ENCODE measurements at places on chromosomes 4 and X. TPM values are rescaled to one million over a fixed set of nuclear protein-coding genes. Genes with fewer than 3 reads are reported as not detected.

DNA sequence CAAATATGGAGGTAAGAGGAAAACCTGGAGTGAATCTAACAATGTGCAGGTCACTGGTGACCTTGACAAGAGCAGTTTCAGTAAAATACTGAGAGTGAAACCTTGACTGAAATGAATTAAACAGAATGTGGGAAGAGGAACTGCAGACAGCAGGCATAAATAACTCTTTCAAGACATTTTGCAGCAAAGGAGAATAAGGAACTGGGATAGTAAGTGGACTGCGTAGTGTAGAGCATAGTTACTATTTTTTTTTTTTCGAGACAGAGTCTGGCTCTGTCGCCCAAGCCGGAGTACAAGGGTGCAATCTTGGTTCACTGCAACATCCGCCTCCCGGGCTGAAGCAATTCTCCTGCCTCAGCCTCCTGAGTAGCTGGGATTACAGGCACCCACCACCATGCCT lies 24.0 kb downstream of the RBMX start:
- no peak for DNase-seq

DNA sequence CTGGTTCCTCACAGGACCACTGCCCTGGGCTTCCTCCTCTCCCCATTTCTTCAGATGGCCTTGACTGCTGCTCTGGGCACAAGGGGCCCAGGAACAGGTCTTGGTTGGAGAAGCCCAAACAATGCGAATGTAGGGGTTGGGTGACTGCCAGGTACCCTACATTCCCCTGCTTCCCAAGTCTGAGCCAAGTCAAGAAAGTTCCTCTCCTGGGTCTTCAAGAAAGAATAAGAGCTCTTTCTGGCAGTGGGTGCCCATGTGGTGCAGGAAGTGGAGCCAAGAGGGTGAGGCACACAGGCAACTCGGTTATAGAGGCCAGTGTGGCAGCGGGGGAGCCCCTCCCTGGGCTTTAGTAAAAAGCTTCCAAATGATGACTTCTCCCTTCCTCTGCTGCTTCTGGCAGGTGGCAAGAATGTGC lies 2.7 kb downstream of the SLC34A2 start:
- no peak for DNase-seq

- no peak for DNase-seq
Observed at GRCh38 chr4:52096048-52096447, 44.9 kb downstream of the SPATA18 start.

DNA sequence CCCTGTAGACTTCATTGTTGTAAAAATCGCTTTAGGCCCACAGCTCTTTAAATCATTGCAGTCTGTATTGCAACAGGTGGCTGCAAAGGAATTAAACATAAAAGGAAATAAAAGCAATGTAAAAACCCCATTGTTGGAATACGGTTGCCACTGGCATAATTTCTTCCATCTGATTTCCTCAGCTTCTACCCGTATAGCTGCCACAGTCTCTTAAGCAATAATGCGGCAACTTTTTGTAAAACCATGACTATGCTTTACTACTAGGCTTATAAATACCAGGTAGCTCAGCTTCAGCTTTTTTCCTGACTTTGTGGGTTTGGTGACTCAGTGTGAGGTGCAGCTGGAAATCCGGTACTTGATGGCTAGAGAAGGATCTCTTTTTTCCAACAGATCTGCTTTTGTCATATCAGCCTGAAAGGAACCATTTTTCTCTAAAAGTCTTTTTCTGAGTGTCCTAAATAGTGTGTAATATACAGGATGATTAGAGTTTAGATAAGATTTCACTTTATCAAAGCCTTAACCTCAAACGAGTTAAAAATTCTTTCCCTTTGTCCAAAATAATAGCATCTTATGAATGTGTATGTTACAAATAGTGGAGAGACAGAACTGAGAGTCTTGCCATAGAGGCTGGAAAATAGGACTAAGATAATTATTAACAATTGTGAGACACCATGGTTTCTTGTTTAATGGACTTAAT lies 268.0 kb downstream of the ADGRL3 start:
- DNase-seq = no peak

GRCh38 chrX:129773649-129774458 lies 5.9 kb upstream of the SASH3 start:
- no peak for DNase-seq

- DNase-seq = no peak
Observed at GRCh38 chrX:74133156-74133796, 170.7 kb upstream of the ZCCHC13 start.

- no peak for DNase-seq
Observed at GRCh38 chrX:24561121-24561520, 86.0 kb downstream of the PCYT1B start.

DNA sequence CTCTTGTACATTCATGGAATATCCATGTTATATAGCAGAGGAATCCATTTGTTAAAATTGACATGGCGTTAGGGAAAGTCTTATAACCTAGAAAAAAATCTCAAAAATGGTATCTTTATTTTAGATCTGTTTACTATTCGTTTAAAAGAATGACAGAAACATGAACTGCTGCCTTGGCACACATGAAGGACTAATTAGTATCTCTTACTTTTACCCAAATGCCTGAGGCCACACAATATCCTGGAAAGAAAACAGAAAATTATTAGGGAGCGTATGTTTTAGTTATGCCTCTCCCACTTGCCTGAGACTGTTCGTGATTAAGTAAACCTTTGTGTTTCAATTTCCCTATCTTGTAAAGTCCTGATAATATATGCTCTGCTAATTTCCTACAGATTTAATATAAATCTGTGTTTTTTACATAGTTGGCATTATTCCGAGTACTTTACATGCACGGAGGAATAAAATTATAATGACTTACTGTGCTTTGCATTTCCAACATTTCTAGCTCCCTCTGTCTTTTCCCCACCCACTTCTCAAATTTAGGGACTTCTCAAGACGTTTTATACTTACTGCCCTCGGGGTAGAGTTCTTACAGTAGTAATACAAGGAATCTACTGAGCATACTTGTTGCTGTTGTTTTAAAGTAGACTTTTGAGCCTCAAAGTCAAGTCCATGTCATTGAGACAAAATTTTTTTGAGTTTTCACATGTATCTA lies 147.3 kb downstream of the VEGFC start:
- DNase-seq = no peak

DNA sequence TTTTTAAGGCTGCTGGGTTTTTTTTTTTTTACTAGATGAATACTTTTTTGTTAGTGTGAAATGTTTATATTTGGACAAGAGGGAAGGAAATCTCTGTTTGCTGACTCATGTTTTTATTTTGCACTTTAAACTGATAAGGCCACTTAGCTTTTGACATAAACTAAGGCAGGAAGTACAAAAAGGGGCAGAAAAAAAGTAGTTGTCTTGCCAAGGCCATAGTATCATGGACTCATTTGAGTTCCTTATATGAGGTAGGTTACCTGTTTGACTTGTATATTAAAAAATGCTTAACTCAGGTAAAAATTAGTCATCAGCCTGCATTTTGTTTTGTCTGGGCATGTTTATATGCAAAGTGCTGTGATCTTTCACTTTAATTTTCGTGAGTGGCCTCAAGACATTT lies 26.0 kb downstream of the SMAD1 start:
- DNase-seq = no peak

DNA sequence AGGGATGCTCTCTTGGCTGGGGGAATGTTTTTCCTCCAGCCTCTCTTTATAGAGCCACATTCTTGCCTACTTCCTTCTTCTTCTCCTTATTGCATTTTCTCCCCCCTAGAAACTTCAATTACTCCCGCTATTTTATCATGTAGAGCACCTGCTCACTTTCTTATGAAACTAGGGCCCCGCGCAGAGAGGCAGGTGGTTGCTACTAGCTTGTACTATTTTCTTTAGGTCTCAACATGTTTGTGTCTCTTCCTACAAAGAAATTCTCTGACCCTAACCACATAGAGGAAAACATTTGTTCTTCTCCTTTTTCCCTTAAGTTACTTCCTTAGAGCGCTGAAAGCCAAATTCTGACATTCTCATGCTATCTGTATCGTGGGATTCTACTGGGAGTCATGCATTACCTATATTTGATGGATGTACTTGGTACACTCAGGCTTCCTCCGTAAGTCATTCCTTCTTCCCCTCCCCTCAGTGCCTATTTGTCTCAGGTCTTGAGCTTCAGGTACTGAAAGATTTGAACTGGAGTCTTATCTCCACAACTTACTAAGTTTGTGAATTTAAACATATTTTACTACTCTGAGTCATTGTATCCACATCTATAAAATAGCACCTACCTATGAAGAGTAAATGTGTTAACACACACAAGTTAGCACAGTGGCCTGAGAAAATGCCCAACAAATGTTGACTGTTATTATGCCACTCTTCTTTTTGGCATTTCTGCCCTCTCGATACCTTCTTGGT lies 159.1 kb upstream of the LEF1 start:
- no peak for DNase-seq

DNA sequence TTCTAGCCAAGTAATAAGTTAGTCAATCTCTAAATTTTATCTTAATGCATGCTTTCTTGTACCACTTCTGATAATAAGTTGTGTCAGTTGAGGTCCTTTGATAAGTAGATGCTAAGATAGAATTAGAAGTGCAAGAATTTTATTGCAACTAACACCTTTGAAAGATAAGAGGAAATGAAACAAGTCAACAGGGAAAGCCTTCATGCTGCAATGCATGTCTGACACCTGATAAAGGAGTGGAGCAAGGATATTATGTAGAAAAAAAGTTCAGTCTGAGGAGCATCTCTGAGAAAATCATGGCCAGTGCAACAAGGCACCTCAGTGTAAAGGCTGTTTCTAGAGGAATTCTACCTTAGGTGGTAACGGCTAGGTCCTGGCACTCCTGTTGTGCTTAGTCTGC lies 210.7 kb upstream of the PPP1R2C start:
- no peak for DNase-seq

GRCh38 chrX:362351-362750 lies 24.4 kb downstream of the PPP2R3B start:
- DNase-seq = no peak

GRCh38 chr4:145019346-145019745 lies 78.7 kb downstream of the ANAPC10 start:
- DNase-seq = no peak

DNA sequence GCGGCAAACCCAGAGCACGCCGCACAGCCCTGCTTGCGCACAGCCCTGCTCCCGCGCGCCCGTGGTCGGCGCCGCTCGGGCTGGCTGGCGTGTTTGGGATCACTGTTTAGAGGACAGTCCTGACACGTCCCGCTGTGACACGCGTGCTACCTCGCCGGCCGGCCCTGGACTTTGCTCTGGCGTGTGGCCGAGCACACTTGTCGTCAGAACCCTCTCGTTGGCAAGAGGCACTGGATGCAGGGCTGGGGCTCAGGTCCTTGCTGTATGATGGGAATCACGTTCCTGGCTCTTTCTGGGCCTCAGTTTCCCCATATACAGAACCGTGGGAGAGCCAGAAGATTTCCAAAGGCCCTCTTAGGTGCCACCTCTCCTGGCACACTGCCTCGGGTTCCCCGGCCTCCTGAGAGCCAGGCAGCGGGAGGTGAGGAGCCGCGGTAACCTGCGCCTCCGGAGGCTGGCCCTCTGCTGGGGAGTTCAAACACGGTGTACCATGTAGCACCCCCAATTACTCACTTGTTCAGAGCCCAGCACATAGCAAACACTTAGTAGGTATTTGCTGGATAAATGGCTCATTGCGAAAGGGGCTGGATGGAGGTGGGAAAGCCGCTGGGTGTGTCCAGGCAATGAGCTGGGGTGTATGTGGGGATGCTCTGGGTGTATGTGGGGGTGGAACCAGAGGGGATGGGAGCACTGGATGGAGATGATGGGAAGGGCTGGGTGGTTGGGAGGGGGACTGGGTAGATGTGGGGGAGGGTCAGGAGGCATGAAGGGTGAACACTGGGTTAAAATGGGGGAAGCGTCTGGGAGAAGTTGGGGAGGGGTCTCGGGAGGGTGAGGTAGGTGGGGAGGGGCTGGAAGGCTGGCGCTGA lies 76.6 kb downstream of the HTRA3 start:
- peak; percentile 40 for DNase-seq

GRCh38 chr4:118801895-118802575 lies 33.9 kb downstream of the SEC24D start:
- DNase-seq = no peak

- no peak for DNase-seq
Observed at GRCh38 chr4:88919056-88919455, 137.9 kb downstream of the FAM13A start.

GRCh38 chr4:955161-955921 lies 18.0 kb downstream of the DGKQ start:
- DNase-seq = peak; percentile 60

DNA sequence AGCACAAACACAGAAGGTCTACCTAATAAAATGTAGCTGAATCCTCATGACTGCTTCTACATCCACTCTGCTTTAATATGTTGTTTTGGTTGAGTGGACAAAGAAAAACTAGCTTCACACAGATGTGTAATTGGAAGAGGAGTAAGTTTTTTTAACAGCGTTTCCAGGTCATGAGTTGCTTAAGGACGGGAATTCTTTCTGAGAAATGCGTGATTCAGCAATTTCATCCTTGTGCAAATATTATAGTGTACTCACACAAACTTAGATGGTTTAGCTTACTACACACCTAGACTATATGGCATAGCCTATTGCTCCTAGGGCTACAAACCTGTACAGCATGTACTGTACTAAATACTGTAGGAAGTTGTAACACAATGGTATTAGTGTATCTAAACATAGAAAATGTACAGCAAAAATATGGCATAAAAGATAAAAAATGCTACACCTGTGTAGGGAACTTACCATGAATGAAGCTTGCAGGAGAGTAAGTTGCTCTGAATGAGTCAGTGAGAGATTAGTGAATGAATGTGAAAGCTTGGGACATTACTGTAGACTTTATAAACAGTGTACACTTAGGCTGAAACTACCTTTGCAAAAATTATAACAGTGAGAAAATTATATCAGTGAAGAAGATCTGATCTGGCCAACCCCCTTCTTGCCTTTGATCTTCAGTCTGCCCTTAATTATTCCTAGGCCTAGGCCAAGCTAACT lies 70.8 kb upstream of the IL15 start:
- DNase-seq = no peak

DNA sequence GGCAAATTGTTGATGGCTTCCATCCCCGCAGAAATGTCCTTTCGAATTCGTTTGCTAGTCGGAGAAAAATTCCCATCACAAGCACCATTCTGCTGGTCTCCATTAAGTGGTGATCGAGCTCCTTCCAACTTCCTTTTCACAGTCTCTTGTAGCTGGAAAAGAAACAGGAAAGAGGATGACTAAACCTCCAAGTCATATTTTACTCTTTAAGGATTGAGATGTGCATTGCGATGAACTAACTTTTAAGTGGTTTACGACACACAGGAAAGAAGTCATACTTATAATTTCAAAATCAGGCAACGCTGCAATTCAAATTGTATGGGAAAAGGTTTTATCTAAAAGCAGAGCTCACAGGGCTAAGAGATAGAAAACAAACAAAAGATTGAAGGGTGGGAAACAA lies 225.2 kb downstream of the MGST2 start:
- DNase-seq = no peak

The EOLA1 gene
- 14.4 TPM for total RNA-seq

The SOX3 gene
- not detected for total RNA-seq

The GJB1 gene
- not detected for total RNA-seq

The RXFP1 gene
- total RNA-seq = not detected

The ADH4 gene
- not detected for total RNA-seq

The TRIML2 gene
- not detected for total RNA-seq

The SRPK3 gene
- 4.6 TPM for total RNA-seq

The NAA10 gene
- total RNA-seq = 113 TPM

The GBA3 gene
- not detected for total RNA-seq

The SLC10A6 gene
- 2.8 TPM for total RNA-seq

The BCAP31 gene
- 78.8 TPM for total RNA-seq

The SLC9B2 gene
- 14.3 TPM for total RNA-seq

The FGB gene
- not detected for total RNA-seq

All from sigmoid colon (tissue), 7 donors.